Hepatocyte (in vitro differentiated cells): ENCODE measurements at places on chromosomes 7 and 10. TPM values are rescaled to one million over a fixed set of nuclear protein-coding genes. Genes with fewer than 3 reads are reported as not detected.

- DNase-seq, result no peak
- H3K27ac ChIP-seq, result no peak overlapping the region
- no peaks in the 10 kb centered on the region for H3K36me3 ChIP-seq
These were observed 107.7 kb upstream of the FZD1 start for GRCh38 chr7:91156316-91157185.

SDK1 gene
- 7.4 and 10.0 TPM in 2 replicates for total RNA-seq

ANXA8 gene
- total RNA-seq, result 60.4 and 87.6 TPM in 2 replicates

DNA sequence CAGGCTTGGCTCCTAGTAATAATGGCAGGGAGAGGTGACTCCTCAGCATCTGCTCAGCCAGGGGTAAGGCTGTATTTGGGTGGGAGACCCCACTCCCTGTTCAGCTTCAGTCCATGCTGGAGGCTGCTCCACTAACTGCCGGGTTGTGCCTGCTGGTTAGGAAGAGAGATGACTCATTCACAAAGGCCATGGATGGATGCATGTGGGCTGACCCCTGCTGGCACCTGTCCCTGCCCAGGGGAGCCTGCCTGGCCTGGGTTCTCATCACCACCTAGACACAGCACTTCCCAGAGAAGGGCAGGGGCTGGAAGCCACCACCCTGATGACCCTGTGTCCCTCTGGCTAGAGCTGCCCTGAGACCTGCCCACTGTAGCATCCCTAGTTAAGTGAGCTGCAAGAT, 59.0 kb downstream of the VSTM4 start:
- DNase-seq, result no peak
- H3K4me3 ChIP-seq, result no peak overlapping the region
- no peaks in the 10 kb centered on the region for H3K36me3 ChIP-seq
- no peaks in the 10 kb centered on the region for H3K27me3 ChIP-seq

DNA sequence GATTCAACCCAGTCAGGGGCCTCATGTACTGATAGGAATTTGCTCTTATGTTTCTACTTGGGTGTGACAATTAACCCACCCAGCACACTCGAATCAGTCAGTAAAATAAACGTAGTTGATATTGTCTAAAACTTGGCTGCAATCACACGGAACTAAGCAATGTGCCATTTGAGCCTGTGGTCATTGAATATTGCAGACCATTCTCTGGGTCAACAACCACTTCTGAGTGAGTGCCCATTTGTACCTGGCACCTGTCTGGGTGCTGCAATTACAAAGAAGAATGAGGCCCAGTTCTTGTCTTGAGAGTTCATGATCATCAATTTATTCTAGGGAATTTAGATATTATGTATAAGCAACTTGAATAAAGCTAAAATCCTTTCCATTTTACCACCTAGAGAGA, 29.8 kb downstream of the NPY start:
- H3K27ac ChIP-seq, result no peak overlapping the region

DNA sequence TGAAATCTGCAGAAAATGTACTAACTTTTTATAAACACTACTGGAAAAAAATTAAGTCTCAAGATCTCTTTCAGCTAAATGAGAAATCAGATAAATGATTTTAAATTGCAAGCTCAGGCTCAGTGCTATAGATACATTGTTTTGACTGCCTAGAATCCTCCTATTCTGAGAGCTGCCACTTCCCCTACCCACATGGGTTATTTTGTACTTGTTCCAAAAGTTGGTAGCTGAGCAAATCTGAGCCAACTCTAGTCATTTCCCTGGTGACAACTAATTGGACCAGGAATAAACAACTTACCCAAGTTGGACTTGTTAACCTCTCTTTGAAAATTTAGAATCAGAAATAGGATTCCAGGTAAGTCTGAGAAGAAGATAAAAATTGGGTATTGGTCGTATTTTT, 202.1 kb downstream of the MBL2 start:
- H3K27ac ChIP-seq, result no peak overlapping the region
- no peak overlapping the region for H3K4me3 ChIP-seq
- H3K4me1 ChIP-seq, result peaks cover 3% of the 10 kb centered on the region
- H3K27me3 ChIP-seq, result no peaks in the 10 kb centered on the region

CYP3A5 gene
- 279 and 345 TPM in 2 replicates for total RNA-seq

DNA sequence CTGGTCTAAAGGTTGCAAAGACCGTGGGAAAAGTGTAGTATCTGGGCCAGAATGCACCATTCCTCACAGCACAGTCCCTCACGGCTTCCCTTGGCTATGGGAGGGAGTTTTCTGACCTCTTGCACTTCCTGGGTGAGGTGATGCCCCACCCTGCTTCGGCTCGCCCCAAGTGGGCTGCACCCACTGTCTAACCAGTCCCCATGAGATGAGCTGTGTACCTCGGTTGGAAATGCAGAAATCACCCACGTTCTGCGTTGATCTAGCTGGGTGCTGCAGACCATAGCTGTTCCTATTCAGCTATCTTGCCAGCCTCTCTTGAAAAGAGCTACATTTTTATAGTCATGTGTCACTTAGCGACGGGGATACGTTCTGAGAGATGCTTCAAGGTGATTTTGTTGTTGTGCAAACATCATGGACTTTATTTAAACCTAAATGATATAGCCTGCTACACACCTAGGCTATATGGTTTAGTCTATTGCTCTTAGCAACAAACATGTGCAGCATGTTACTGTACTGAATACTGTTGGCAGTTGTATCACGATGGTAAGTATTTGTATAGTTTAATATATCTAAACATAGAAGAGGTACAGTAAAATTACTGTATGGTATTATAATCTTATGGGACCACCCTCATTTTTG, 120.0 kb downstream of the PPP1R9A start:
- no peak for DNase-seq
- no peaks in the 10 kb centered on the region for H3K27me3 ChIP-seq
- H3K4me3 ChIP-seq, result no peak overlapping the region

DNA sequence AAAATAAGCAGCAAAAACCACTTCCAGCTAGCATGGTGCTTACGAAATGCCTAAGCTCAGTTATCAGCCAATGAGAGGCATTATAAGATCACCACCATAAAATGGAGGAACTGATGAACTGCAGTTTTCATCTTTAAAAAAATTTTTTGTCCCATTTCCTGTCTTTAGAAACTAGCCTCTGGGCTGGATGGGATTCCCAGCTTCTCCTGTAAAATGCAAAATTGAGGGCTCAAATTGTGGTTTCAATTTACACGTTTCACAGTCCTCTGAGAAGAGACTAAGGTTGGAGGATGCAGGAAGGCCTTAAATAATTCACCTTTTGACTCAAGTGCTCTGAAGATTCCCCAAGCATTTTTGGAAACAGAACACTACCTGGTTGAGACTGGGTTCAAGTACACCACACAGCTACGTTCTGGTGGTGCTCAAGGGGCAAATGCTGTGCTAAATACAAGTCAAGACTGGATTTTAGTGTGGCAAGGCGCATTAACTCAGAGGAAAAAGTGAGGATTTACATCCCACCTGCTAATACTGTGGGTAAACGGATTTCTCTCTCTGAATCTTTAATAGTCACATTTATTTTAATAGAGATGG, 951 bp downstream of the ZNF25 start:
- H3K4me3 ChIP-seq, result peak overlapping the region; percentile 39
- no peaks in the 10 kb centered on the region for H3K36me3 ChIP-seq
- peaks cover 6% of the 10 kb centered on the region for H3K4me1 ChIP-seq
- peak overlapping the region; percentile 92 for H3K27ac ChIP-seq
- no peaks in the 10 kb centered on the region for H3K27me3 ChIP-seq
- no peak for DNase-seq

DNA sequence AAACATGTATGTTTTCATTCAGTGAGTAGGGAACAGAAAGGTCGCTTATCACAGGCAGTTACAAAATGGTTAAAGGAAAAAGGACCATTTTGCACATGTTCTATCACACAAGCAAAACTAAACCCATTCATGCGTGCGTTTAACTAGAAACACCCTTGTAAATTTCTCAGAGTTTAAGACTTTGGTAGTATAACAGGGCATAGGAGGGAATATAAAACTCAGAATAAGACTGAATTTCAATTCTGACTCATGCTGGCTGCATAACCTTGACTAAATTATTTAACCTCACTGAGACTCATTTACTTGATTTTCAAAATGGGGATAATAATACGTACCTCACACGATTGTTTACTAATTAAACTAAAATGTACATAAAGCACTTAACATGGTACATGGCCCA, 243.8 kb upstream of the PTN start:
- H3K36me3 ChIP-seq, result no peaks in the 10 kb centered on the region
- H3K4me1 ChIP-seq, result peaks cover 25% of the 10 kb centered on the region

DNA sequence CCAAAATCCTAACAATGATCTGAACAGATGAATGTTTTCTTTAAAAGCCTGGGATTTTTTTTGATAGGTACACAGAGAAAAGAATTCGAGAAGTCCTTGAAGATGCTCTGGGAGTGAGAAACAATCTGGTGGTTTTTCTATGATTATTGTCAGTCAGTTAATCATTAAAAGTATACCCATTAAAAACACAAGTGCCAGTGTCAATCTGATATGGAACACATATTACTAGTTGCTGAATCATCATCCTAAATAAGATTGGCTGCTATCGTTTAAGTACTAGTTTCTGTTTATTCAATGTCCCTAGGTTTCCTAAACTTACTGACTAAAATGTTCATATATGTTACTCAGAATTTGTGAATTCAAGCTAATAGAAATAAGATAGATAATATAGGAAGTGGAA, 16.1 kb downstream of the COL28A1 start:
- no peak overlapping the region for H3K4me3 ChIP-seq
- no peak for DNase-seq
- H3K27me3 ChIP-seq, result no peaks in the 10 kb centered on the region
- no peaks in the 10 kb centered on the region for H3K36me3 ChIP-seq
